ENCODE measurements at places on chromosomes 7 and 10.

GRCh38 chr7:41940760-41941343 is 238.0 kb upstream of the INHBA start:
- peak; percentile 55 for DNase-seq

DNA sequence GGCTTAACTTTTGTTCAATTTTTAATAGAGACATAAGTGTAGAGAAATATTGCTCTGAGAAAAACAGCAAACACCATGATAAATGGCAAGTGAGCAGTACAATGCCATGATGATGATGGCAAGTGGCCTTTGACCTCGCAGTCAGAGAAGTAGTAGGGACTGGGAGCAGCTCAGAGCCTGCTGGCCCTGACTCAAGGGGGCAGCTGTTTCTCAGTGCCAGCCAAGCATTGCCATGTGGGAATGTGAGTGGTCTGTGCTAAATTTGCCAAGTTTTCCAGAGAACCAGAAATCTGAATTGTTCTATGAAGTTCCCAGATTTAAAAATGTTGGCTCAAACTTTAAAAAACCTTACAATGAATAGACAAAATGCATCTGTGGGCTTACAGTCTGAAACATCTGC is 187.9 kb downstream of the BICC1 start:
- DNase-seq = no peak

- no peak for DNase-seq
These were observed 40.6 kb downstream of the TMEM60 start for GRCh38 chr7:77757589-77757988.

GRCh38 chr7:105269397-105269796 is 119.3 kb downstream of the SRPK2 start:
- DNase-seq = no peak

DNA sequence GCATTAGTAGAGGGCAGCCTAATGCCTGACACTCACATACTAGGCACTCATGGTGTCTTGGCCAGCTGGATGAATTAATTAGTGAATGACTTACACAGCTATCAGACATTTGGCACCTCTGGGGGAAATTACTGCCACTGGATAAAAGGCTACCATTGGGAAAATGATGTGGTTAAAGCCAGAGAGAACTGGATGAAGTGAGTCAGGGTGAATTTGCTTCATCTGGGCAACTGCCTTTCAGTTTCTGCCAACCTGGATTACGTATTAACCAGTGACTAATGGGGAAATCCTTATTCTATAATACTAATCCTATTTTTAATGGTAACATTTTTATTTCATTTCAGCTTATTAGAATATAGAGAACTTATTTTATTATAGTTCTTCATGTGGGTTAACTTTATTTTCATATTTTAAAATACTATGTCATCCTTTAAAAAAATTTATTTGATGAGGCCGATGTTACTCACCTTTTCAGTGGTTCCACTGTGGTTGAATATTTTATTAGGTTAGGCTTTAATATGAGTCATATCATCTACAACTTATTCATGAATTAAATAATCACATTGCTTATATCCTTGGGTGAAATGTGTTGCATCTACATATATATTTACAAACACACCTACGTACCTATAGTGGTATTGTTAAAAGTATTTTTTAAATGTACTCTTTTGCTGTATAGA is 85.6 kb upstream of the CAPZA2 start:
- no peak for DNase-seq

DNA sequence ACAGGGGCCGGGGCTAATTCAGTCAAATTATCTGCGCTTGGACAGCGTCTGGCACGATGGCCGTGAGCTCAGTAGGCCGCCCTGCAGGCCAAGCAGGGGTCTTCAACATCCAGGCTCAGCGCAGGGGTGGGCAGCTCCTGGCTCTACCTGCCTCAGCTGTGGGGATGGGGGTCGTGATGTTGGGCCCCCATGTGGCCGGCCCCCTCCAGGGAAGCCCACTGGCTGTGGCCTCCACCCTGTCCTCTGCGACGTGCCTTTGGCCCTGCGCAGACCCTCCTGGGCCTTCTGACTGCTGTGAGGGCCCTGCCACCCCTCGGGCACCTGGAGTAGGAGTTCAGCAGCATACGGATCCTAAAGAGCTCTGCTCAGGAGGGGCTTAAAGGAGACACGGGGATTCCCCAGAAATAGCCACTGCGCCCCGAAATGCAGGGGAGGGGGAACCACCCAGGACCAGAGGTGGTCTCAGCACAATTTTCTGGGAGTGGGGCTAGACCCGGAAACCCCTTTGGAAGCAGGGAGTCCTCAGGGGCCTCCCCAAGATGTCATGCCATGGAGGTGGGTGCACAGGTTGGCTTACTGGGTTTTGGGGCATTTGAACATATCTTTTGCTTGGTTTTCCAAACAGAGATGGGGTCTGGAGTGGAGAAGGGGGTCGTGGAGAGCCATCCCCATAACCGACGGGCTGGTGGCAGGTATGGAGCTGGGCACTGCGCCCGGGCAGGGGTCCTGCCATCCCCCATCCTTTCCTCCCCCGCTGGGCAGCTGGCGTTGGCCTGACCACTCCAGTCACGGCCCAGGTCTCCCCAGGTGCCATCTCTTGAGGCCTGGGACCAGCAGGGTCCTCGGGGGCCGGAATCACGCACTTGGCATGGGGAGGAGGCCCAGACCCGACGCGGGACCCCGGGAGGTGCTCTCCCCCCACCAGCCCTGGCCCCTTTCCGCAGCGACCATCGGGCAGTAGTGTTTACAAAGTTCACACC is 4.0 kb upstream of the ADAP1 start:
- DNase-seq = no peak

DNA sequence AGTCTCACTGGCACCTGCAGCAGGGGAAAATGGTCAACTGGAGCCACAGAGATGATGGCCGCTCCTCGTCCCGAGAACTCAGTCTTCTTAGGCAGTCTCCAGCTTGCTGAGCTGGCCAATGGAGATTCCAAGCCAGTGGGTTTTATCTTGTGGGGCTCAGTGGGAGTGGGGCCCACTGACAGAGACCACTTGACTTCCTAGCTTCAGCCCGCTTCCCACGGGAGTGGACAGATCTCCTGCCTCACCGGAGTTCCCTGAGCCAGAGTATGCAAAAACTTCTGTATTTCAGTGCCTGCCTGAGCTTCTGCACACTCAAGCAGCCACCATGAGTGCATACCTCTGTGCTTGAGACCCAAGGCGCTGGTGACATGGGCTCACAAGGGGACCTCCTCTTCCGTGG is 105.8 kb downstream of the ZWINT start:
- no peak for DNase-seq

- no peak for DNase-seq
These were observed 643 bp downstream of the SMO start for GRCh38 chr7:129188892-129189660.

DNA sequence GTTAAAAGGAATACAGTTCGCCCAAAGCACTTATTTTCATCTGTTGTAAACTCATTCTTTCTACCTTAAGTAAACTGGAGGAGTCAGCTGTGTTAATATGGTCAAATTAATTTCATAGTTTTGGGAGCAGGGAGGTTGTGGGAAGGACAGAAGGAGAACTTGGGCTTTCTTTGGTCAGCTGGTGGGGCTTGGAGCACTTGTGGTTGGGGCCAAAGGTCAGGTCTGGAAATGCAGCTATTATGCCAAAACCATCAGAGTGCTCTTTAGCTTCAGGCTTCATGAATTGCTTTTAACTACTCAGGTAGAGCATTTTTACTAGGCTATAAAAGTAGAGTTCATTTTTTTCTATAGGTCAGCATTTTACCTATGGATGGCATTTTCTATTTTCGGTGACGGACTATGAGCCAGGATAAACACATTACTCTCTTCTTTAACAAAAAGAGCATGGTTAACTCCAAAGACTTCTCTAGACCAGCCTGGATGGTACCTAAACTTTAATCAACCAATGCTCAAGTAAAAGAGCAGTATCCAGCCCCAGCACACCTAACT is 30.0 kb downstream of the STEAP4 start:
- DNase-seq = no peak

- DNase-seq = no peak
These were observed 76.3 kb upstream of the CUX1 start for GRCh38 chr7:101740981-101741725.

GRCh38 chr7:111958896-111959295 is 247.3 kb downstream of the DOCK4 start:
- DNase-seq = no peak

DNA sequence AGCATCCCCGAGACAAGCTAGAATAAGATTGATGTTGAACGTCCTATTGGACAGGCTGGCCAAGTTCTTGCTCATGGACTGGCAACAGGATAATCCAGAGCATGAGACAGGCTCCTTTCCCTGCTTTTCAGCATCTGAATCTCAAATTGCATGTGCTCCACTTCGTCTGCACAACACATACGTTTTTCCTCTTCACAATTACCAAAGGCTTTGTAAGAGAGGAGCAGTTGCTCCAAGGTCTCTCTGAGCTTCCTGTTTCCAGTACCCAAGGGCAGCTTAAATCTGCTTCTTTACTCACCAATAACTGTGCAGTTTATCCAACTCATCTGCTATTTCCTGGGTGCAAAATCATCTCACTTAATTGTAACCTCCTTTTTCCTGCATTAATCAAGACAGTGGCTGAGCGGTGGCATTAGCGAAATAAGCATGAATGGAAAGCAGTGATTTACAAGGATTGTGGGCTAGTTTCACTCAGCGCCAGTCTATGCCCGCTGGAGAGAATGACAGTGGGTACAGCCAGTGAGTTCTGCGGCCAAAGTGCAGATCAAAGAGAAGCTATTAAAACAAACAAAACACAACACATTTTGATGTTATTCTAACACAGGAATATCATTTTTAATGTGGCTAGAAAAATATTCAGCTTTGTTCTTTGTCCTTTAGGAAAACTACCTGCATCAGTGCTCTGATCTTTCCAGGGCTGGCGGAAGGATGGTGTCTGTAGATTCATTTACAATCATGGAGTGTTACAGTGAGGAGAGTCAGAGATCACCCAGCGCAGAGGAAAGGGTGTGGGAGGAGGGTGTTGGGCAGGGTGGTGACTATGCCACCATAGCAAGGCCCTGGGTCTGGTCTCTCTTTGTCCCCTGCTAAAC is 79.8 kb downstream of the CHN2 start:
- DNase-seq = no peak

DNA sequence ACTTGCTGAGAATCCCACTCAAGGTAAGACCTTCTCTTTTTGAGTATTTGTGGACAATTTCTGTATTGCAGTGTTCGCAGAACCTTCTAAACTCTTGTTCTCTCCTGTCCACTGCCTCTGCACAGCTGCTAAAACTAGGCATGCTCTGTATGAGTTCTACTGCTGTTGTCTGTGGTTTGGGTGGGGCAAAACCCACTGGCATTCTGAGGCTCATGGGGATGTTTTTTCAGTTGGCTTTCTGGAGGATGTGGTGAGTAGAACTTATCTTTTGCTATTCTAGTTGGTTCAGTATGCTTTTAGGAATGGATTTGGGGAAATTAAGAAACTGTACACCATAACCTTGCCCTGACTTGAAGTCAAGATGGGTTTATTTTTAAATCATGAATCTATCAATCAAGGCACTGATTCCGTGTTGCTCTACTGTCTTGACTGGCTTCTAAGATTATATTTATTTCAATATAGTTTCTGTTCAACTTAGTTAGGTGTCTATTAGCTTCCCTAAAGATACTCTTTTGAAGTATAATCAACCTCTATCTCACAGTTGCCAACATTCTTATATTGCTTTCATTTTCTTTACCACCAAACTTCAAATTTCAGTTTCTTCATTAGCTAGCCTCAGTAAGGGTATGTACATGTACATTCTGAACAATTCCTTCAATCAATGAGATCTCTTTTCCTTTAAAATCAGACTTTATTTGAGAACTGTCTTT is 25.0 kb upstream of the C1GALT1 start:
- peak; percentile 79 for DNase-seq

DNA sequence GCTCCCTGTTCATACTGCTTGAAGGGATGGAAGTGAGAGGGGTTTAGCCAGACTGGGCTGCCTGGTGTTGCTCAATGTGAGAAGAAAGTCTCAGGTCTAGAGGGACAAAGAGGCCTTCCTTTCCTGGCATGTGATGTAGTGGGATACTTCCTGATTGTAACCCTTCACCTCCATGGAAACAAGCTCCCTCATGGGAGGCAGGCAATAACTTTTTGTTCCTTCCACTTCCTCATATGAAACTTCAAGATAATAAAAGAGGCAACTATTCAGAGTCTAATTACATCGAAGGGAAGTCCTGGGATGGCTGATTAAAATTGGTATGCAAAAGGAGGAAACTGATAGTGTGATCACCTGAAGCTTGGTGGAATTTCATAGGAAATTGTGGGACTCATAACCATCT is 84.1 kb upstream of the ETV1 start:
- no peak for DNase-seq

DNA sequence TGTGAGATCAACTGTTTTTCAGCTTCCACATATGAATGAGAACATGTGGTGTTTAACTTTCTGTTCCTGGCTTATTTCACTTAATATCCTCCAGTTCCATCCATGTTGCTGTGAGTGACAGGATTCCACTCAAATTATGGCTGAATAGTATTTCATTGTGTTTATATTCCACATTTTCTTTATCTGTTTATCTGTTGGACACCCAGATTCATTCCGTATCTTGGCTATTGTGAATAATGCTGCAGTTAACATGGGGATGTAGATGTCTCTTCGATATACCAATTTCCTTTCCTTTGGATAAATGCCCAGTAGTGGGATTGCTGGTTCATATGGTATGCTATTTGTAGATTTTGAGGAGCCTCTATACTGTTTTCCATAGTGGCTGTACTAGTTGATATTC is 47.9 kb downstream of the GALNT11 start:
- DNase-seq = no peak

GRCh38 chr10:66929375-66929774 is 3.5 kb downstream of the LRRTM3 start:
- no peak for DNase-seq

DNA sequence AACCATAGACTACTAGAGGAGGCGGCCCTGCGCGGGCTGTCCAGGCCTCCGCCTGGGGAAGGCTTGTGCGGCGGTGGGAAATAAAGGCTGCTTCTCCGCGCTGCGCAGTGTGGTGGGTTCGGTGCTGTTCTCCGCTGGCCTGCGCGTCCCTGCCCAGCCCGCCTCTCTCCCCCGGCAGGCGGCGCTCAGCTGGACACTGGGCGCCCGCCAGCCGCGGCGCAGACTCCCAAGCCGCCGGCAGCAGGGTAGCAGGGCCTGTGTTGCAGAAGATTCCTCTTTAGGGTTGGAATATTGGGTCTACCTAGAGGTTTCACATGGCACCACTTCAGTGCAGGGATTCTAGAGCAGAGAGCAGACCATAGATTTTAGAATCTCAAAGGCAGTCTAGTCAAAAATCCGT is 66.1 kb upstream of the ZPBP start:
- no peak for DNase-seq

DNA sequence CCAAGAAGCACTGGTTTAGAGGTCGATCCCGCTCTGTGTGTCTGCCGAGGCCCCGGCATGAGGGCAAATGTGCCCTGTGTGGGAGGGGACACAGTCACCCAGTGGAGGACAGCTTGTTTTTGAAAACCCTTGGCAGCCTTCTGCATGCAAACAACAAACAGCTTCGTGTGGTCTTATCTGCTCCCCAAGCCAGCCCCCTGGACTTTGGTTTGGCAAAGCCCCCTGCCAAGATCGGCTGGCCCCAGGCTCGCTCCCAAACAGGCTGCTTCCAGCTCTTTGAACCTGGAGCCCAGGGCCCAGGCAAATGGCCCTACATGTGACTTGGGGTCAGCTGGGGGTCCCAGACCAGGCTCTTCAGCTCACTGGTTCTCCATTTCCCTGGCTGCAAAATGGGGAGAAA is 2.9 kb downstream of the ELN start:
- no peak for DNase-seq

Data from CD4-positive, alpha-beta T cell treated with Interferon alpha-2 for 1 hour (primary cell).